Ecto neural progenitor cell (in vitro differentiated cells): ENCODE measurements at places on chromosomes 4 and X.

GRCh38 chrX:821327-822107, 190.9 kb downstream of the SHOX start:
- DNase-seq: no peak

DNA sequence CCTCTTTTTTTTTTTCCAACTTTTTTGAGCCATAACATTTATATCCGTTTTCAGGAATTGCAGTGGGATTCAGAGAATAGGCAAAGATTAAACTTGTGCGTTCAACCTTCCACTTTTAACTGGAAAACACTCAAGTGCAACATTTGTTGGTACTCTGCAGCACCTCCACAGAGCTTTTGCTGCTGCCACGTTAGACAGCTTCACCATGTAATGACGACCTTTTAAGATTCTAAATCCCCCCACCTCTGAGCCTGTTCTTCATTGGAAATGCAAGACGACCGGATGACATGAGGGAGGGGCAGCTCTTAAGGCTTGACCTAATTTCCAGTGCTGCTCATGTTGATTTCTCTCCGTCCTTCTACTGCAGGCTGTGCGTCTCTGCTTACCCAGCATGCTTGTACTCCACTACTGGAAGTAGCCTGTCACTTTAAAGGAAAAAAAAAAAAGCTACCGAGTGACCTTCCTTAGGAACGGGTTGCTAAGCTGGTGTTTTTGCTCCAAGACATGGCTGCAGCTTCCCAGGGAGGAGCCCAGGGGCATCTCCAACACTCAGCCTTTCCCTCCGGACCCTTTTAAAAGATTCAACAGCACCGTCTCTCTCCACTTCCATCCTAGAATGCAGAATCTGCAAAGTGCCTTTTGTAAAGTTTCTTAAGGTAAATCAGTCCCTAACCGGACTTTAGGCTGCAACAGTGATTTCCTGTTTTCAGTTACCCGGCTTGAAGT, at the start of gene CC2D2A:
Gene CC2D2A, plus strand, starts transcription at position 481 of the 726 bp plus-strand sequence. CDS start 6,051 bp downstream, outside the sequence.
- peak; percentile 58 for DNase-seq

DNA sequence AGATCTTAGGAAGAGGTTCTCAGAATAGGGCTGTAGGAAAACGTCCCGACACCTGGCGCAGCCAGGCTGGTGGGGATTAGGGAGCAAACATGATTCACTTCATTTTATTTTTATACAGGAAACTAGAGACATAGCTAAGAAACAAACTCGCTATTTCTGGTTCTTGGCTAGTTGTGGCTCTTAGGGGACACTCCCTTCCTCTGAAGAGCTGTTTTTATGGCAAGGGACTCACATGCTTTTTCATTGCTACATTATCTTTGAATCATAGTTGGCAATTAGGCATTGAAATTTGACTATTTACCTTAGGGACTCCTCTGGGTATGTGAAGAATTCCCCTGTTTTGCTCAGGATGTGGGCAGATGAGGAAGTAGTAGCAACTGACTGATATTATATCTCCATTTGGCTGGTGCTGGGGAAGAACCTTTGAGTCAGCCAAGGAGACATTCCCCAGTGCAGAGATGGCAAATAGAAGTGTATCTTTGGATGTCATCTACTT, 174.5 kb downstream of the SMIM20 start:
- no peak for DNase-seq

DNA sequence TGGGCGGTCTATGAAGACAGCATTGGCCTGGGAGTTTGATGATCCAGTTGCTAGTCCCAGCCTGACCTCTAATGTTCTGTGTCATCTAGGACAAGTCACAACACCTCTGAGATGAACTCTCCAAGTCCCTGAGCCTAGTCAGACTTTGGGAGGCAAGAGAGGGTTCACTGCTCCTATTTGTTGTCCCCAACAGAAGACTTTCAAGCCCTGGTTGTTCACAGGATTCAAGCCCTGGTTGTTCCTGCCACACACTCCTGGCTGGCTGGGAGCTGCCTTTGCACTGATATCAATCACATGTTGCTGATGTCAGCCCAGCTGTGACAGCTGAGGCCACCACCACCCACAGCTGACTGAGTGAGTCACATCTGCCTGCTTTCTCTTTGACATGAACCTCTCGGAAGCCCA, 253.2 kb upstream of the RASGEF1B start:
- DNase-seq: peak; percentile 55

DNA sequence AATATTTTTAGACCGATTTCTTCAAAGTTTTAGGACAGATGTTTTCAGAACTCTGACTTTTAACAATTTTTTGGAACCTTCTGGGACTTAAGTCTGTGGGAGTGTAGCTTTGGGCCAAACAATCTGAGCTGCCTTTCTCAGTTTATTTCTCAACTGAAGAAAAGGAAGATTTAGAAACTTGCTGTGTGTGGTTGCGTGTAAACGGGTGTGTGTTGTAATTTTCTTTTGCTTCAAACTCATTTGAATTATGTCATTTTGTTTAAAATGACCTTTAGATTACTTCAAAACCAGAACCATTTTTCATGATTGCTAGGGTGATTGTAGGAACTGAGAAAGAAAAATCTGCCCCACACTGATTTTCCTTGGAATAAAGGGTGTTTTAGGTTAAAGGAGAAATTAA, 577.7 kb upstream of the GALNTL6 start:
- DNase-seq: no peak

DNA sequence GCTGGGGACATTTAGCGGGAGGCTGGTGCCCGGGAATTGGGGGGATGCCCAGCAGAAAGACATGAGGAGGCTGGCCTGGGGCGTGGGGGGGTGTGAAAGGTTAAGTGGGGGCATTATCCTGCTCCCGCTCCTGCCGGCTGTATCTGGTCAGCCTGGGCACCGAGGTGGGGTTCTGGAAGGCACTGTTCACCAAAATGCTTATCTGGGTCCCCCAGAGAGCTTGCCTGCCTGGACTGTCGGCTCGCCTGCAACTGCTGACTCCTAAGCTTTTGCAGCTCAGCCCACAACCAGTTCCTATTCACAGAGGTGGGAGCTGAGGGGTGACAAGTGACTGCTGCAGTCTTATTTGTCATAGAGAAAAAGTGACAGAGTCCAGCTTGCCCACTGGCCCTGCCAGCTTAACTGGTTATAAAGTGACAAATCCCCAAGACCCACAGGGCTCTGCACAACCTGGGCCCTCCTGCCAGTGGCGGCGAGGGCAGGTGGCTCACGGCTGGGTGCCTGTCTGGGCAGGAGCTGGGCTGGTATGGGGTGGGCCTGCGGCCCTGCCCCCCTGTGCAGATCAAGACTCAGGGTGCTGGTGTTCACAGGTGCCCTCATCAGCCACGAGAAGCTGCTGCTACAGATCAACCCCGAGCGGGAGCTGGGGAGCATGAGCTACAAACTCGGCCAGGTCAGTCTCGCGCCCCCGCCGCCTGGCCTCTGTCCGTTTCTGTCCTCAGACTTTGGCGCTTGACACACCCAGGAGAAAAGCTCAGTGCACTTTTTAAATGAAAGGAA, 23.7 kb upstream of the MSANTD1 start:
- no peak for DNase-seq

DNA sequence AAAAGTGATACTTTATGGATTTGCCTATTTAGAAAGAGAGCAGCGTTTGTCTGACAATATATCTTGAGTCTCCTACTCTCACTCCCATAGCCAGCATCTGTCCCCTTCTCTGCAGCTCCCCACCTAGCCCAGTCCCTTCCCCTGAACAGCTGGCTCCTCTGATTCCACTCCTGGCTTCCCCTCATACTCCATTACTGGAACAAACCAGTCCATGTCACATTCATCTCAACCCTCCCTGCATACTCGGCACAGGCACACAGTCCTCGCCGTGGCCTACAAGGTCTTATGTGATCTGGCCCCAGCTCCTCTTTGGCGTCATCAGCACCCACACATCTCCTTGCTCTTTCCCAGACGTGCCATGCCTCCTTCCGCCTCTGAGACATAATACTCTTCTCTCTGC, 36.7 kb downstream of the SLC2A9 start:
- no peak for DNase-seq

GRCh38 chrX:150463566-150463965, 100.4 kb downstream of the MAMLD1 start:
- DNase-seq: peak; percentile 19

DNA sequence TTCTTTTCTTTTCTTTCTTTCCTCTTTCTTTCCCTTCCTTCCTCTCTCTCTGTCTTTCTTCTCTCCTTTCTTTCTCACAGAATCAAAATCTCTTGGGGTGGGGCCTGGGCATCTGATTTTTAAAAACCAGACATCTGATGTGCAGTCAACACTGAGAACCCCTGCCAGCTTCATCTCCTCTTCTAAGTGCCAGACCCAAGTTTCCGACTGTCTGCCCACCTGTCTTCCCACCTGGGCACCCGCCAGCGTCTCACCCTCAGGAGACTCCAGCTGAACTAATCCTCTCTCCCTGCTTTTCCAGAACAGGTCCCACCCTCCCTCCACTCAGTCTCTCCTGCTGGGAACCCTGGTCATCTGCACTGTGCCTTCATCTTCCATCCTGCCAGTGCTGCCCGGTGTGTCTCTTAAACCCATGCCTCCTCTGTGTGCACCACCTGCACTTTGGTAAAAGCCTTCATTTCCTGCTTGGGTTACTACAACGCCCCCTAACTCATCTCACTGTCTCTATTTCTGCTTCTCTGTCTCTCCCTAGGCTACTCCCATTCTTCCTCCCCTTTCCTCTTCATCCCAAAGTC, 2.8 kb downstream of the SOD3 start:
- DNase-seq: no peak

- DNase-seq: no peak
Observed at GRCh38 chrX:12021698-12022097, 116.6 kb upstream of the FRMPD4 start.

- DNase-seq: no peak
Observed at GRCh38 chr4:126784966-126785580, 847.7 kb upstream of the INTU start.

DNA sequence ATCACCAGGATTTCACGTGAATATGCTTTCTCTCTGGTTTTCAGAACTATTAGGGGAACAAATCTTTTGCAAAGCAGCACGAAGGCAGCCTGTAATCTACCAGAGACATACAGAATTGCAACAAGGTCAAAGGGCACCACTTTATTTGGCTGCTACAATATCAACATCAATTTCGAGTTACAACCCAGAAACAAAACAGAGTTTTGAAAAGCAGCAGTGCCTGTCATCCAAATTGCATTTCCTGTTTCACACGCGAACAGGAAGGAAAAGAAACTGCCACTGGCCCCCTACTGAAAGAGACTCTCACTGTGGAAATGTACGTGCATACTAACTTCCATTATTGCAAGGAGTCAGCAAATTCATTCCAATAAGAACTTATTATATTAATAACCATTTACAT, 17.1 kb upstream of the C1QTNF7 start:
- DNase-seq: no peak

GRCh38 chr4:19947349-19947748, 304.4 kb upstream of the SLIT2 start:
- DNase-seq: no peak

DNA sequence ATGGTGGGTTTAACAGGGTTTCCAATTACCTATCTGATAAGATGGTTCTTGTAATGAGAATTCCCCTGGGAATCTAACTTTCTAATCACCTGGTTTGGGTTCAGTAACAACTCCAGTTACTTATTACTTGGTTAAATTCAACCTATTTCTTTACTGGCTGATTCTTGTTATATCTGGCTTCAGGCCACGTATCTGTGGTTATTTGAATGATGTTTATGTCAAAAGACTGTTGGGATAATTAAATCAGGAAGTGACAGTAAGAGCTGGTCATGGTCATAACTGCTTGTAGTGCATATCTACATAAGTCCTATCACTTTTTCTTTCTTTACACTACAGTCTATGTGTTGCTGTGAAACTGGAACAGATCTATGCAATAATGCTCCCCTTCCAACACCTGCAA, 108.1 kb downstream of the MID1 start:
- DNase-seq: no peak

- DNase-seq: peak; percentile 37
Observed at GRCh38 chr4:6492861-6493657, 20.6 kb upstream of the PPP2R2C start.

DNA sequence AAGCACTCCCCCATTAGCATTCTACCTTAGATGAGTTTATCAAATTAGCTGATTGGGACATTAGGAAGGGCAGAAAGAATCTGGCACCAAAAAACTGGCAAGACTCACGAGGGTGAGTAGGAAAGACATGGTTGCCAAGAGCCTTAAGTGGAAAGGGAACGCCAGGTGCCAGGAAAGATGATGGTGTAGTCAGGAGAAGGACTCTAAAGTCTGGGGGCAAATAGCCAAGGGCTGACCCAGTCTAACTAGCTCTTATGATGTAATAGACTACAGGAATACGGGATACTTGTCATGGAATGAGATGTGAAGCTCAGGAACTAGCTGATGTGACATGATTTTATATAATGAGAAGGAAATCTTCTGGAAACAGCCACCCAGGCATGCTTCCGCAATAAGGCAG, 94.8 kb downstream of the MBNL3 start:
- no peak for DNase-seq
